ENCODE measurements at places on chromosomes 3 and 15.

DNA sequence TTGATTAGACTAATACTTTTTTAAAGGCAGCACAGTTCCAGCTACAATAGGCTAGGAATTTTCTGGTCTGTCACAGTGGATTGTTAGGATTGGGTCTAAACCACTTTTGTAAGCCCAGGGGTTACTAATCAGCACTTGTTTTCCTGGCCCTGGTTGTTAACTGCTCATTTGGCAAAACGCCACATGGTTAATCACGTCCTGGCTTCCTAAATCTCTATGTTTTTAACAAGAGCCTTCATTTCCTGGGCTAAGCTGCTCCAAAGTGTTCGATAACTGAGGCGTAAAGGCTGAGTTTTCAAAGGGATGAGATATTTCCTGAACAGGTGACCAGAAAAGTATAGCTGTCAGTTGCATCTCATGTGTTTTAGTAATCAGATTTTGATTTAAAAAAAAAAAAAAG, 38.9 kb upstream of the CLRN1 start:
- DNase-seq: no peak

GRCh38 chr15:80518522-80518921, 114.3 kb downstream of the ARNT2 start:
- DNase-seq: no peak

DNA sequence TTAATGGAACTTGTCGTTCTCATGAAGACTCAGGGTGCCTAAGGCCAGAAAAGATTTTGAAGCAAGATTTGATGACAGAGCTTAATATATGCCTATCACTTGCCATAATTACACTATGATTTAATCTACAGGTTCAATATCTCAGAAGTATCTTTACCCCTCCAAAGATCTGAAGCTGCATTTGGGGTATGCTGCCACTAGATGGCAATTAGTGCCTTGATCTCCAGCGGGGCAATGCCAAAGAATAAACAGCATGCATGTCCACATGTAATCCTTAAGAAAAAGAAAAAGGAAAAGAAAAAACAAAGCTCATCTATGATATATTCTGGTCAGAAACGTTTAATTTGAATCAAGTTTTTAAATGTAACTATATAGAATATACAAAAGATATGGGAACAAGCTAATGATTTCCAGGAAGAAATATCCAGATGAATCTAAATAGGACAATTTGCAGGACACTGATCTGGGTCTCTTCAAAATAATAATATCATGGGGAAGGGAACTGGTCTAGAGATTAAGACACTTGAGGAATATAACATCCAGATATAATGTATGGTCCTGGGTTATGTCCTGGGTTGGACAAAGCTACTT, 55.0 kb upstream of the SOX14 start:
- DNase-seq: no peak

DNA sequence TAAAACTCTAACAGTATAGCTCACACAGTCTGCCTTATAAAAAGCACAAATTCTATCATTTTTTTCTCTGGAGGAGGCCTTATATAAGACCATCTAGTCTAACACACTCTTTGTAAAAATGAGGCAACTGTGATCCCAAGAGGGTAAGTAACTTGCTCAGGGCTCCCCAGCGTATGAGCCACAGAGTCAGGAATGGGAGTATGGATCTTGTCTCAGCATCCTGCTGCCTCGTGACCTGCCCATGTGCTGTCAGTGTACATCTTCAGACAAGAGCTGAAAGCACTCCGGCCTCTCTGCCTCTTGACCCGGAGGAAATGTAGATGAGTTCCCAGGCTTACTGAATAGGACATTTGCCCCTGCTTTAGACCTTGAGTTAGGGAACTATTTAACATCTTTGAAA, 28.4 kb upstream of the MEF2A start:
- no peak for DNase-seq

DNA sequence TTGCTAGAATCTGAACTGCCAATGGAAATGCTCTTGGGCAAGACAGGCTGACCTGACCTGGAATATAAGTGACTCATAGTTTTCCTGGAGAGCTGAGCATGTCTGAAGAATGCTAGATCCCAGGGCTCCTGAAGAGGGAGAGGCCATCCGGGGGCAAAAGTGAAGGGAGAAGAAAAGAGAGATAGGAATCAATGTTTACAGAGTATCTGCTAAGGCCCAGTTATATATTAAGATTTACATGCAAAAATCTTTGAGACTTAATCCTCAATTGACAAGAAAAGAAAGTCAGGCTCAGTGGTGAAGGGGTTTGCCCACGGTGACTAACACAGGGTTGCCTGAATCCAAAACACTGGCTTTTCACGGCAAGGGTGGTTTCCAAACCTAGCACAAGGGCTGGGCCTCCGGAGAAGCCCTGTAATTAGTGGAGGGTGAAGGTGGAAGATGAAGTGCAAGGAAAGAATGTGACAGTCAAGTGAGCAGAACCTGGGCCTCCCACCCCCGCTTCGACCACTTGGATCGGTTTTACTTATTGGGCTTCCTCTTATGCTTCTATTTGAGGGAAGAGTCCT, 91.7 kb upstream of the FGF12 start:
- peak; percentile 9 for DNase-seq

- DNase-seq: no peak
Observed at GRCh38 chr15:71811036-71811736, 832 bp downstream of the NR2E3 start.

GRCh38 chr3:17642474-17642873, 100.0 kb downstream of the TBC1D5 start:
- DNase-seq: no peak

- DNase-seq: no peak
Observed at GRCh38 chr3:187799942-187800641, 54.8 kb upstream of the BCL6 start.

GRCh38 chr3:17678116-17678741, 64.2 kb downstream of the TBC1D5 start:
- no peak for DNase-seq

- DNase-seq: no peak
Observed at GRCh38 chr3:131485119-131485518, 17.7 kb downstream of the MRPL3 start.

Data from central memory CD4-positive, alpha-beta T cell (primary cell).